ENCODE measurements at places on chromosomes 16 and 17.

- H3K27me3 ChIP-seq: peaks cover 31% of the 10 kb centered on the region
- H3K4me3 ChIP-seq: peak overlapping the region; percentile 56
- H3K36me3 ChIP-seq: no peaks in the 10 kb centered on the region
- DNase-seq: no peak
- no peak overlapping the region for H3K27ac ChIP-seq
Observed at GRCh38 chr17:8122924-8123694, 797 bp downstream of the HES7 start.

DNA sequence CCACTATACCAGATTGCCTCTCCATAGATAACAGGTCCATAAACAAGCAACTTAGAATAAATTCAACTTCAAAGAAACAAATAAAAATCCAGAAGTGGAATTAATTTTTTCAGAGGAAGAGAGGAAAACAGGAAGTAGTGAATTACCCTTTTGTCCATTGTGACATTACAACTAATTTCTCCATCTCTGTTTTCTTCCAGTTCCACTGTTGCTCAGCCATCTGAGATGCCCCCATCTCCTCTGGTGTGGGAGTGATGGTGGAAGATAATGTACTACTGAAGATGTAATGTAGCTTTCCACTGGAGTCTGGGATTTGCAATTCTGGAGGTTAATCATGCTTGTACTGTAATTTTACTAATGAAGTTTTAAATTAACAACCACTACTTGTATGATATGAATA is 124.6 kb upstream of the TMEM97 start:
- H3K36me3 ChIP-seq: no peaks in the 10 kb centered on the region
- H3K4me1 ChIP-seq: no peaks in the 10 kb centered on the region
- no peak for DNase-seq

DNA sequence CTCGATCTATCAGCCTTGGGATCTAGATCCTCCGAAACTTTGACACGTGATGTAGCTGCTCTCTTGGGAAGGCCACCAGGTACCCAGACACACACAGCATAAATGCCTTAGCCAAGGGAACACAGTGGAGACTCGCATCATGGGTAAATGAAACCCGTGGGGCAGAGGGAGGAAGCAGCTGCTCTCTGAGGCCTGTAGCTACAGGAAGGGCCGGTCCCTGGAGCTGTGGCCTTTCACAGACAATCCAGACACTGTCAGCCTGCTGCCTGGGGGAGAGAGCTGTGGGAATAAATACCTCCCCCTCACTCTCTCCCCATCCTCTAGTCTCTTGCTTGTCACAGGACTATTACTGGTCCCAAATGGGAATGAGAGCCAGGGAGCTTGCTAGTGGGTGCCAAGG is 351.2 kb downstream of the UTP18 start:
- DNase-seq: no peak
- no peak overlapping the region for H3K27ac ChIP-seq
- no peaks in the 10 kb centered on the region for H3K4me1 ChIP-seq
- no peaks in the 10 kb centered on the region for H3K36me3 ChIP-seq

DNA sequence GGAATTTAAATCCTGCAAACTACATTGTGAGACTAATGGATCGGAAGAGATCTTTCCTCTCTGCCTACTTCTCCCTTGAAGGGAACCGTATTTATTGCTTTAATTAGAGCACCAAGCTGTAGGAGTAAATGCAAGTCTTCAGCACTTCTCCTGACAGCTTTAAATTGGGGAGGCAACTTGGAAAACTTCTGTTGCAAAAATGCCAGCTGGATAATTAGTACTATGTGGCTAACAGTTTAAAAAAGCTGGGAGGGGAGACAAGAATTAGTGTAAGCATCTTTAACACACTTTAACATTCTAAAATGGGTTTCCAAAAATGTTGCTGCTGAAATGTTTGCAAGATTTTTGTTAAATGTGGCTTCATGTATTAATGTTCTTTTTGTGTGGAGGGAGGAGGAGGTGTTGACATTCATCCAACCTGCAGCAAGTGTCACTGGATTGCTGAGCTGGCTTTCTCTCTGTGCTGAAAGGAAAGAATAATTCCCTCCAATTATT is 108.5 kb downstream of the PCTP start:
- no peak overlapping the region for H3K4me3 ChIP-seq
- H3K4me1 ChIP-seq: no peaks in the 10 kb centered on the region
- H3K27me3 ChIP-seq: no peaks in the 10 kb centered on the region
- H3K36me3 ChIP-seq: no peaks in the 10 kb centered on the region
- H3K27ac ChIP-seq: no peak overlapping the region

DNA sequence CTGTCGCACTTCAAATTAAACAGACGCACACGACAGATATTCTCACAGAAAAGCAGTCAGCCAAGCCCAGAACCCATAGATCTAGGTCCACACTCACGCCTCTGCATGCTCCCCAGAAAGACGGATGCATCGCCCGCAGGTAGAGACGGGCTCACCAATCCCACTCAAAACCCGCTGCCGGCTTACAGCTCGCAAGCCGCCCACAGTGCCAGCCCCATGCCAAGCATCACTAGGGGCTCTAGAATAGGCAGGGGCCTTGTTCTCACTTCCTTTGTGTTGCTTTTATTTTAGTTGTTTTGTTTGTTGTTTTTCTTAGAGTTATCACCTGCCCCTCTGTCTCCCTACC is 336 bp upstream of the BMERB1 start:
- DNase-seq: no peak
- peak overlapping the region; percentile 93 for H3K27ac ChIP-seq
- no peaks in the 10 kb centered on the region for H3K27me3 ChIP-seq
- H3K36me3 ChIP-seq: no peaks in the 10 kb centered on the region
- H3K4me3 ChIP-seq: peak overlapping the region; percentile 86
- H3K4me1 ChIP-seq: peaks cover 5% of the 10 kb centered on the region

All from gastrocnemius medialis (tissue), 4 donors.